ENCODE measurements at places on chromosomes 11 and 22.

- no peak for DNase-seq
These were observed 37.3 kb downstream of the FLI1 start for GRCh38 chr11:128731041-128731663.

DNA sequence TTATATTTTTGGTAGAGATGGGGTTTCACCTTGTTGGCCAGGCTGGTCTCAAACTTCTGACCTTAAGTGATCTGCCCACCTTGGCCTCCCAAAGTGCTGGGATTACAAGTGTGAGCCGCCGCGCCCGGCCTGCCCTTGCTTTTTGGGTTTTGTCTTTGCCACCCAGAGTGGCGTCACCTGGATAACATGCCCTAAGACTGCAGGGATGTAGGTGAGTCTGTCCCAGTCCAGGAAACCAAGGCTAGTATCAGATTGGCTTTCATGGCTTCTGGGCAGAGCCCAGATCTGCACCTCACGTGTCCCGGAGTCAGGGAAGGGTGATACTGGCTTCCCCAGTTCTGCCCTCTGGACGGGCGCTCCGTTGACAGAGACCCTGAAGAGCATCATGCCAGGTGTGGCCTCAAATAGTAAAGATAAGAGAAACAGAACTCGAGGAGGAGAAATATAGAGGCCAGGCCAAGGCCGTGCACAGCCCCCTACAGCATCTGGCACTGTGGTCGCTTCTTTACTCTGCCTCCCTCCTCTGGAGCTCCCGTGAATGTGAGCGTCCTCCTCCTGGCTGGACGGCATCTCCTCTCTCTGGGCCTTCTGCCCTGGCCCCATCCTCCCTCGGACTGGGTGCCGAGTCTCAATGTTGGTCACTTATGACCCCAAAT is 7.8 kb upstream of the APOBEC3B start:
- no peak for DNase-seq

GRCh38 chr11:75422248-75423231 is 10.5 kb downstream of the KLHL35 start:
- DNase-seq: no peak

DNA sequence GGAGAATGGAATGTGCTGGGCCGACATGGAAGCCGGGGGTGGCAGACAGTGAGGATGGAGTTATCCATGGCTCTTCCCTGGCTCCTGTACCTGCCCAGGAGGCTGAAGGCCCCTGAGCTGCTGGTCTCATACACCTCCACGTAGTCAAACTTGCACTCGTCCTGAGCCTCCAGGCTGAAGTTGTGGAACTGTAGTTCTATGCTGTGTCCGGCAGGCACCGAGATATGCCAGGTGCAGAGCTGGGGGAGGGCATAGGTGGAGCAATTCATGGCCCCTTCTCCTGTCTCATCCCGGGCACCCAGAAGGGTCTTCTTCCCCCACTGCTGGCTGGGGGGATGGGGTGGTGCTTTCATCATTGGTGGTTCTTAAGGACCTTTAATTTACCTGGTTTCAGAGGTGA is 2.8 kb downstream of the MFRP start:
- DNase-seq: no peak

Data from fibroblast of lung (primary cell).